ENCODE measurements at places on chromosomes 3 and 15.

DNA sequence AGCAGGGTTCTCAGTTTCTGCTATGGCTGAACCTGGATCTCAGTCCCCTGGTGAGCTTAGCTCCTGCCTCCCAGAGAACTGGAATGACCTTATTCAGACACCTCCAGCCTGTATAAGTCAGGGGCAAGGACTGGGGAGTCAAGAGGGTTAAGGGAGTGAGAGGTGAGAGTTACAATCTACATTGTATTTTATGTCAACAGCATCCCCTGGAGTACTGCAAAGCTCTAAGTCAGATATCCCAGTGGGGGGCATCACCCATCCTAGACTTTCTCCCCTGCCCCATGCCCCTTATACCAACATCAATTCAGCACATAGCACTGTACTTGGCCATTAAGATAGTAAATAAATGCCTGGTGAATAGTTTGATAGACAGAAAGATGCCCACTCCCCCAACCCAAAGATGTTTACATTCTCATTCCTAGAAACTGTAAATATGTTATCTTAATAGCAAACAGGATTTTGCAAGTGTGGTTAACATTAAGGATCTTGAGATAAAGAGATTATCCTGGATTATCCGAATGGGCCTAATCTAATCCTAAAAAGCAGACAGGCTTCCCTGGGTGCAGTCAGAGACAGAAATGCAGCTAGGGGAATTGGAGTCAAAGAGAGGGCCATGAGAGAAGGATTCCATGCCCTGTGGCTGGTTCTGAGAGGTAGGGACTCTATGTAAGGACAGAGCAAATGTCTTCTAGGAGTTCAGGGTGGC is 132.3 kb upstream of the RASGRP1 start:
- DNase-seq: no peak

- no peak for DNase-seq
These were observed 22.6 kb downstream of the LMCD1 start for GRCh38 chr3:8524249-8524648.

GRCh38 chr3:101778385-101779046 is 495 bp upstream of the NXPE3 start:
- DNase-seq: no peak

DNA sequence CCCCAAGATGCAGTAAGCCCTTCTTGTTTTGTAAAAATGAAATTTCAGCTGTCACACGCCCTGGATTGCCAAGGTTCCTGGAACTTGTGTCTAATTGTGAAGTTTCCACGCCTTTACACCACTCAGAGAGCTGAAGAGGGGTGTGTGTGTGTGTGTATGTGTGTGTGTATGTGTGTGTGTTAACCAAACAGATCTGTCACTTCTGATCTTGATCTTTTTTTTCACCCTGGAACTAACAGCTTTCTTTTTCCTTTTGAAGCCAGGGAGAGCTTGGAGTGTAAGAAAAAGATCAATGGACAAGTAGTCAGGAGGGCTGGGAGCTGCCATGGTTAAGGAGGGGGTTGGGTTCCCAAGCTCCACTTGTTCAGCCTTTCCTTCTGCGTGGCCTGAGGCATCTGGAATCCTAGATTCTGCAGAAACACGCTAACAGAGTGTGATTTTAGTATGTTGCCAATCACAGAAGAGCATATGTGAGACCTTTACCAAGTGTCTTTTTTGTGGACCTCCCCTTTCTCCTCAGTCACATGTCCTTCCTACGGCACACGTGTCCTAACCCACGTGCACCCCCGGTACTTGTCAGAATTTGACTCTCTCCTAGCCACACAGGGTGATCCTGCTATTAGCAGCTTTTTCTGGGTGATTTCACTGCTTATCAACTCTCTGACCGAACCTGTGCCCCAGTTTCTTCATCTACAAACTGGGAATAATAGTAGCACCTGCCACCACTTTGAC is 11.5 kb downstream of the TIMP4 start:
- DNase-seq: no peak

DNA sequence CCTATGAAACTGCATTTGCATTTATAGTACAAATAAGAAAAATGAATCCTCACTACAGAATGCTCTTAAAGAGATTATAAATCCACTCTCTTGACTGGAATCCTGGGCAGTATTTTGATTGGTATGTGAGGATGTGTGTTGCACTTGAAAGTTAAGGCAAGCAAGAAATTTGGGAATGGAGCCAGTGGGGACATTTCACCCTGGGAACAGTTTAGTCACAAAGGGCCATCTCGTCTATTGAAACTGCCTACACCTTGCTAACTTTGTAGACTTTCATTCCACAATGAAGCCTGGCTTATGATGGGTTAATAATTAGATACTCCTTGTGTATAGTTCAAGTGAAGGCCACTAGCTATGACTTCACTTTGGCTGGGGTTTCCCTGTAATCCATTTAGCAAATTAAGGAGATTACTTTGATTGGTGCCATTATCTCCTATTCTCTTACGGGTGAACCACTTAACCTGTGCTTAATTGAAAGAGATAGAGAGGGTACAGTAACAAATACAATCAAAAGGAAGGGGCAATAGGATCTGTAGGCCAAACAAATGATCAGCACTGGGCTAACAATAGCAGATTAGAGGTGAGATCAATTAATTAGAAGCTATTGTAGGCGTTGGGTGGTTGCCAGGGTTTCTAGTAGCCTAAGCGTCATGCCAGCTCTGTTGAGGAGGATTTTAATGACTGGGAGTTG is 146.9 kb upstream of the RARB start:
- no peak for DNase-seq
